ENCODE measurements at places on chromosomes 7 and 10.
A peak's percentile ranks its signal among the peaks of the same experiment; 100 is the strongest.

GRCh38 chr10:51934373-51934772 is 235.0 kb upstream of the CSTF2T start:
- DNase-seq = no peak

DNA sequence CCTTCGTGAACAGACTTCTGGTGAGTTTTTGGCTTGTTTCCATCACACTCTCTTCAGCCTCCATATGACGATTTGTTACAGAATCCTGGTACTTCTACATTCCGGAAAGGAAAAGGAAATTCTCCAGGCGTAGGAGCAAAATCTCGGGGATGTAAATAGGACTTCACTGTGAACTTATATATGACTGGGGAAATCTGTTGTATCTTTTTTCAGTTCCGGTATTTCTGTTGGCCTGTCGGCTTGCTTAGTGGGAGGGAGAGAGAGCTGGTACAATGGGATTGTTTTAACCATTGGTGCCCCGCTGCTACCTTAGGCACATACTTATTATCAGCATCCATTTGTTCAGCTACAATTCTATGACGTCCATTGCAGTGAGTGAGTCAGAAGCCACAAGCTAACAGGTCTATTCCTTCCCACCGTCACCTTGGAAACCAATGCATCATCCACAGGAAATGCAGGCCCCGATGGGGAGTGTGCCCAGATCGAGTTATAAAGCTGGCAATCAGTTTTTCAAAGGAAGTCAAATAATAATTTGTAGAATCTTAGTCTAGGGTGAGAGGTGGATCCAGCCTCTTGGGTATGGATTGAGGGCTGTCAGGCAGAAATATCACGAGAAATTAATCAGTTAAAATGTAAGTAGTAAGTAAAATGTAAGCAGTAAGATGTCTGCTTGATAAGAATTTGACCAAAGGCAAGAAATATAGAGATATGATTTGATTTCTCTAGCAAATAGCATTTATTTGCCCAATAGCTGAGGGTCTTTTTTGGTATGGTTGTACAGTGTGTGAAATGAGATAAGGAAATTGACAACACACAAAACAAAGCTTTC is 92.0 kb upstream of the MKLN1 start:
- no peak for DNase-seq

DNA sequence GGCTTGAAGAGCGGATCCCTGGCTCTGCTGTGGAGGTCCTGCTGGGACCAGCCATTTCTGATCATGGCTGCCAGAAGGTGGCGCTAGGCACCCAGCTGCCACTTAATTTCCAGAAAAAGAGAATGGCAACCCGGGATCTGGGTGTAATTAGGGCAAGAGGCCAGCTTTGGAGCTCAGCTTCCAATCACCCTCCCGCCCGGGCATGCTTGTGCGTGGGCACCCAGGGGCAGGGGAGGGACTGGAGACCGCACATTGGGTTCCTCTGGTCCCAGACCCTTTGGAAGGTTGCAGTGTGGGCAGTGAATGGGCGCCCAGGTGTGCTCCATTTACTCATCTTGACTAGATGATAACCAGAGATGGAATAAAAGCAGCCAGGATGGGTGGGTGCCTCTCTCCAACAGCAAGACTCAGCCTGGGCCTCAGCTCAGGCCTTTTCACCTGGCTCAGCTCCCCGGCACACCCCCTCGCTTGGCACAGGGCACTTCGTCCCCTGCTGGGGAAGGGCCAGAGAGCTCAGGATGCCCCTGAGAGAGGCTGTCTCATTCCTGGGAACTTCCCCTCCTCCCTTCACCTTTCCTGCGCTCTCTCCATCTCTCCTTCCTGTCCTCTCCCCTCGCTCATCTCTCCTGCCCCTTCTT is 14.7 kb downstream of the FAM241B start:
- DNase-seq = no peak

GRCh38 chr10:21078410-21079329 is 181.6 kb upstream of the NEBL start:
- peak; percentile 55 for DNase-seq

- peak; percentile 43 for DNase-seq
These were observed 5.4 kb downstream of the PSD start for GRCh38 chr10:102413053-102413705.

DNA sequence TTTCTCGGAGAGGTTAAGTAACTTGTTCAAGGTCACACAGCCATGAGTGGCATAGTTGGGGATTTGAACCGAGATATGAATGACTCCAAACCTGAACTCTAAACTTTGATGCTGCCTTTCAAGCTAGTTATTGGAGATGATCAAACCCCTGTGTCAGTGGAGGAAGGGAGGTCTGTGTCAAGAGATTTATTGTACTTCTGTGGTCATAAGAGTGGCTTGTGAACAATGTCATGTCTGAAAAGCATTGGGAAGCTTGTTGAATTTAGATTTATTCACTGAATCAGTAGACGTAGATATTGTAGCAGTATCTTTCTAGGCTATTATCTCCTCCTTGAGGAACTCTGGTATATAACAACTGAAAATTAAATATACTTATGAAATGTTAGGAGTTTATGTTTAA is 27.3 kb downstream of the SNX10 start:
- DNase-seq = no peak

DNA sequence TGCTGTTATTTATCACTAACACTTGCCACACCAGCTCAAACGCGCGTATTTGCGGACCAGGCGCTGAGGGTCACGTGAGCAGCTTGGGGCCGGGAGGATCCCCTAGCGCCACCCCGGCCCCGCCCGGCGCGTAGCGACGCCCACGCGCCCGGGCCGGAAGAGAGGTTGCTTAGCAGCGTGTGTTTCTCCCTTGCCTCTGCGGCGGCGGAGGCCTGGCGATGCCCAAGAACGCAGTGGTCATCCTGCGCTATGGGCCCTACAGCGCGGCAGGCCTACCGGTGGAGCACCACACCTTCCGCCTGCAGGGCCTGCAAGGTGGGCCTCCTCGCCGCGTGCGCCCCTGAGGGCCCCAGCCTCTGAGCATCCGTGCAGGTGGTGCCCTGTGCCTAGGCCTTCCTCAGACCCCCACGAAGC is at the start of gene C10orf53:
Gene C10orf53 (plus strand): TSS at position 172 of the 414 bp plus-strand sequence. CDS start 47 bp downstream, at position 219.
- no peak for DNase-seq

GRCh38 chr10:5833814-5834213 is 20.6 kb upstream of the GDI2 start:
- no peak for DNase-seq

- peak; percentile 81 for DNase-seq
These were observed 248.3 kb downstream of the ADARB2 start for GRCh38 chr10:1488970-1489548.

DNA sequence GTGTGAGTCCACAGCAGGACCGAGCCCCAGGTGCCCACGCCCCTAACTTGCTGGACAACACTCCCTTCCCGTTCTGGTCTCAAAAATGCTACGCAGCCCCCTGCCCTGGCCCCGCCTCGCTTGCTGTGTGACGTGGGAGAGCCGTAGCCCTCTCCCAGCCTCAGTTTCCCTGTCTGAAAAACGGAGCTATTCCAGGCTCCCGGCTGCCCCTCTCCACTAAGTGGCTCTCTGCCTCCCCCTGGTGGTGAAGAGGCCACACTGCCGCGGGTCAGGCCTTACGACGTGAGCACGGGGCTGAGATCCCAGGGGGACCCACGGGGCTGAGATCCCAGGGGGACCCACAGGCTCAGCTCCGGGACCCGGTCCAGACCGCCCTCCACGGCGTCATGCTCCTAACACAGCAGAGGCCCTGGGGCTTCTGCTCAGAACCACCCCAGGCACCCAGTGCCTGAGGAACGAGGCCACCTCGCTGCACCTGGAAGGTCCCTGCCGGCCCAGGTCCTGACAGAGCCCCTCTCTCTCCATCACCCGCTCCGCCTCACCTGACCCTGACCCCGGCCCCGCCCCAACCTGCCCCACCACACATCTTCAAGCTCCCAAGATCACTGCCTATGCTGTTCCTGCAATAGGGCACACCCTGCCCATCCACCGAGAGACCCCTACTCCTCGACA is 26.7 kb downstream of the MICALL2 start:
- peak; percentile 59 for DNase-seq

DNA sequence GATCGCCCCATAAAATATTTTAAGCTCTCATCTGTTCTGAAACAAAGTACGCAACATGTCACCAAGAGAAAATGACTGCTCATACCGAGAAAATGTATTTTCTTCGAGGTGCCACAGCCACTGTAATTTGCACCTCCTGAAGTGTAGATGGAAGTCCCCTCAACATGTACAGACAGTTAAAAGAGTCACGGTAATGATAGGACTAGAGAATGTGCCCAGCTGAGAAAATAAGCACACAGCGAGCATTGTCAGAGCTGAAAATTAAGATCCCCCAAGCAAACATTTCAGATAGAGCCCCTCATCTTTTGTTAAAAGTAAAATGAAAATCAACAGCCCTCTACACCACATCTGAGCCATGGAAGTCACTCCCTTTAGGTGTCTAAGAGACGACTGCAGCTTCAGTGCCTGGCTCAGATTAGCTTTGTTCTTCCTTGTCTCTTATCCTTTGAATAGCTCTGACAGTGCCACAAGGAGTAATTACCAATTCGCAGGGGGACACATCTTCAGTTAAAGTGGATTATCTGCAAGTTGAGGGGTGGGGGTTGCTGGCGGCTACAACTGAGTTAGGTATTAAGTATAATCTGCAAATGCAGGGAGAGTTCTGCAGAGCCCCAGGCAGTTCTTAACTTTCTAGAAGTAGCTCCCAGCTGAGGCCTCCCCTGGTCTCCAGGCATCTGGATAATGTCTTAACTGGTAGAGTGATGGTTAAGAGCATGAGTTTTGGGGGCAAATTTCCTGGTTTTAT is 222.7 kb upstream of the C7orf33 start:
- DNase-seq = no peak

DNA sequence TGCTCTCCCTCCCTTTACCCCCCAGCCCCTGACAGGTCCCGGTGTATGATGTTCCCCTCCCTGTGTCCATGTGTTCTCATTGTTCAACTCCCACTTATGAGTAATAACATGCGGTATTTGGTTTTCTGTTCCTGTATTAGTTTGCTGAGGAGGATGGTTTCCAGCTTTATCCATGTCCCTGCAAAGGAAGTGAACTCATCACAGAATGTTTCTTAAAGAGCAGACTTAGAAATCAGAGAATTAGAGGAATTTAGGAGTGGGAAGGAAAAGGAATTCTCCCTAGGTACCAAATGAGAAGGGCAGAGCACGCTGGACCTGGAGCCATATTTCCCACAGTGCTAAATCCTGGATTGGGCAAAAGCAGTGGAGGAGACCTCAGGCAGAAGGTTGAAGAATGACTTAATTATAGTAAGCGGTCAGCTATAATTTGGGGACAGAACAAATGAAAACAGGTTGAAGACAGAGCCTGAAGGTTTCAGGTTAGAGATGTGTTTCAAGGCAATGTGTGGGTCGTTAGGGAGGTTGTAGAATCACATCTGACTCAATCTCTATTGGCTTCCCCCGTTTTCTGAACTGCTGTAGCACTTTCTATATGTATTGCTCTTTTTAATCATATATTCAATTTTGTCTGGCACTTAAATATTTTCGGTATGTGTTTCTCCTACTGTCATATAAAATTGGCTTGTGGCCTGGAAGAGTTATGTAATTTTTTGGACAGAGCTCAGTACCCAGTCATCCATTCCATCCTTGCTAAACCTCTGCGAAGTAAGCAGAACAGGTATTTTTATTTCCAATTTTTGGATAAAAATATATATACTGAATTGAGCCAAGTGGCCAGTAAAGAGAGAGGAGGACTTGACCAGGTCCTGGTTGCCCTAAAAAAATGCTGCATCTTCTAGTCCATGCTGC is 210.5 kb upstream of the KLF6 start:
- no peak for DNase-seq

DNA sequence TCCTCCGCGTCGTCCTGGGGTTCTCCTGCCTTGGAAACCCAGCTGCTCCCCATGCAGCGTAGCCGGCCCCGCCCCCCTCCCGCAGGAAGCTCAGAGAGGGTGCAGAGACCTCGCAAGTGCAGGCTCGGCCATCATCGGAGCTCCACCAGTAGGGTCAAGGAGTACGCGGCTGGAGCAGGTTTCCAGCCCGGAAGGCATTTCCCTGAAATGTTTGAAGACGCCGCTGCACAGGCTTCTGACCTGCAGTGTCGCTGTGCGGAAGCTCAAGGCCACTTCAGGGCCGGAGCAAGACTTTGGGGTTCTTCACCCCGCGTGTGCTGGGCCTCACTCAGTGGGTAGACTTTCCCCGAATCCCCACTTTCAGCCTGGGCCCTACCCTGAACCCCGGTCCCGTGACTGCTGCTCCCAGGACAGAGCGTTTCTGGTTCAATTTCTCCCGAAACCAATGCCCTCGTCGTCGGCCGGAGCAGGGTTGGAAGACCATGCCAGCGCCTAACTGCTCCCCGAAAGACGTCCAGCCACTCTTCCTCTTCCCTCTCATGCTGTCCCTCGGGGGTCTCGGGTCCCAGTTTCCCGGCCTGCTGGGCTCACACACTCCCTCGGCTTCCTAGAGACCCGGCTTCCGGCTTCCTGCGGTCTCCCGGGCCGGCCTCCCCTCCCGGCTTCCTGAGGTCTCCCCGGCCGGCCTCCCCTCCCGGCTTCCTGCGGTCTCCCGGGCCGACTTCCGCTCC is 52.1 kb downstream of the INSIG1 start:
- no peak for DNase-seq

DNA sequence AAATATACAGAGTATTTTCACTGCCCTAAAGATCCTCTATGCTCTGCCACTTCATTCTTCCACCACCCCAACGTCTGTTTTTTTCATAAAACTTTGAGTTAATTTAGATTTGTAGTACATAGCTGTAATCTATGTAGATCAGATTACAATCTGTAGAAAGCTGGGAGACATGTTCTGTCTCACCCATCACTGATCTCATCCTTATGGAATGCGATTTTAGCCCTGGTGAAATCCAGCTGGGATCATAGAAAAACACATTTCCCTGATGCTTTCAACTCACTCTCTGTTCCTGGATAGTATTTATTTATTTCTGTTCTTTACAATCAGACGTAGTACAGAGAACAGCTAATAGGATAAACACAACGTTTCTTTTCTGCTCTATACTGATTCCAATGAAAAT is 521.0 kb downstream of the KIF20B start:
- no peak for DNase-seq

- no peak for DNase-seq
These were observed 383.4 kb downstream of the GATA3 start for GRCh38 chr10:8437896-8438295.

GRCh38 chr7:46811529-46811928 is 770.4 kb downstream of the TNS3 start:
- DNase-seq = no peak

GRCh38 chr10:3068201-3068967 is 1.0 kb downstream of the PFKP start:
- no peak for DNase-seq

DNA sequence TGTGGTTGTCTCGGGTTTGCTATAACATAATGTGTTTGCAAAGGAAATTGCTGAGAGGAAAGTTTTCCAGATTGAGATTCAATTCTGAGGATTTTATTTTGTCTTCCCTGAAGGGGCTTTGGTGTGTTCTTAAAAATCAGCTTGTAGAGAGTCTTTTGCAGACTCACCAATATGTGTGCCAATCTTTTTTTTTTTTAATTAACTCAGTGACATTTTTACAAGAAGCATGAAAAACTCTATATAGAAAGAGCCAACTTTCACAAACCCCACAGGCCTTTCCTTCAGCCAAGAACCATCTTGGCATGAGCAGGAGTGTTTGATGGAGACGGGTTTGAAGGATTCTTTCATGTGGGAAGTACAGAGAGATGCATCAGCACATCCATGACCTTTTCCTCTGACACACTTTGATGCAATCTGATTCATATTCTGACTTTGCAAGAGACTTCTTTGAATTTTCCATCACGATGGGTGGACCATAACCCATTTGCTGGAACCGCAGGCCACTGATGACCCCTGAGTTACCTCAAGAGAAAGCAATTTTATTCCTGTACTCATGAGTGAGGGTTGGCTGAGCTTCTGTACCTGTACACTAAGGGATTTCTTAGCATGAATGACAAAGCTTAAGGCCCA is 892.6 kb downstream of the XPNPEP1 start:
- no peak for DNase-seq
